ENCODE measurements at places on chromosomes 1 and 21. TPM values are rescaled to one million over a fixed set of nuclear protein-coding genes. Genes with fewer than 3 reads are reported as not detected.

Gene TRIM17
- 1.1 TPM for polyA plus RNA-seq

DNA sequence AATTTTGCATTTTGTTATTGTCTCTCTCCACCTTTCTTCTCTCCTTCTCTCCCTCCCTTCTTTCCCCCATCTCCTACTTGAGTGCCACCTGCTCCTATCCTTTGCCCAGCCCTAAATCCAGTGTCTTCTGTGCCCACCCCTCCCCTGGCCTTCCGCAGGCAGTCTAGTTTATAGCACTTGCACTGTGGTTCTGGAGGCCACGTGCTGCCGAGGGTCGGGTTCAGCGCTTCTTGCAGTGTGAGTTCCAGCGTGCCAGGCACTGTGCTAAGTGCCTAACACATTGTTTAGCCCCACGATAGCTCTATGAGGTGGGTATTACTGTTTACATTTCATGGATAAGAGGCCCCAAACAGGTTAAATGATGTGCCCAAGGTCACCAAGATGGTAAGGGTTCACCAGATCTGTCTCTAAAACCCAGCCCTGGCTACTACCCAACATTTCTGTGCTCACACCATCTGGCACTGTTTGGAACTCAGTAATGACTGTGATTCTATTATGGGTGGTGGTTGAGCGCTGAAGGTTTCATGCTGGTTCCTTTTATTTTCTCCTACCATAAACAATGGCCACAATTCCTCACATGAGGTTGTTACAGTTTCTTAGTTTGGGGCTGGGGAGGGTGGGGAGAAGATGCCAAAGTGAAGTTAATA is 14.1 kb upstream of the ATP1A4 start:
- DNase-seq, result no peak

- DNase-seq, result no peak
Measured at GRCh38 chr1:98453066-98453465, 208.5 kb upstream of the SNX7 start.

Gene ITGB2
- polyA plus RNA-seq, result 21.0 TPM

Gene OR6K6
- not detected for polyA plus RNA-seq

DNA sequence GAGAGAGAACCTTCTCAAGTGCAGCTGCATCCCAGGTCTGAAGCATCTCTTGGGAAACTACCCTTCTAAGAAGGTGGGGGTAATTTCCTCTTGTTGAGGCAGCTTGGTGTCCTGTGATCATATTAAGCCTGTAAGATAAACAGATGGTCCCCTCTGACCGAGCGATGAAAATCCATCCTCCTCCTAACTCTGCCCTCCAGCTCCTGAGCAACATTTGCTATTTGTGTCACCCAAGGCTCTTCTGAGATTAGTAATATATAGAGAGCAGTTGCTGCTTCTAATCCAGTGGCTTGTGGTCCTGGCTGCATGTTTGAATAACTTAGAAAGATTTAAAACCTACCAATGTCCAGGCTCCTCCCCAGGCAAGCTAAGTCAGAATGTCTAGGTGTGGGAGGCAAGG is 123.7 kb downstream of the DISC1 start:
- DNase-seq, result no peak

Gene CCDC30
- polyA plus RNA-seq, result 2.5 TPM

Gene CXADR
- polyA plus RNA-seq, result 0.63 TPM

Gene FNDC10
- 3.0 TPM for polyA plus RNA-seq

Gene CTBS
- polyA plus RNA-seq, result 5.8 TPM

GRCh38 chr1:233294913-233295236 is 650 bp downstream of the PCNX2 start:
- DNase-seq, result peak; percentile 6

GRCh38 chr1:60598041-60598910 is 484.1 kb upstream of the NFIA start:
- no peak for DNase-seq

- peak; percentile 63 for DNase-seq
Measured at GRCh38 chr1:245301162-245301580, 146.4 kb downstream of the KIF26B start.

DNA sequence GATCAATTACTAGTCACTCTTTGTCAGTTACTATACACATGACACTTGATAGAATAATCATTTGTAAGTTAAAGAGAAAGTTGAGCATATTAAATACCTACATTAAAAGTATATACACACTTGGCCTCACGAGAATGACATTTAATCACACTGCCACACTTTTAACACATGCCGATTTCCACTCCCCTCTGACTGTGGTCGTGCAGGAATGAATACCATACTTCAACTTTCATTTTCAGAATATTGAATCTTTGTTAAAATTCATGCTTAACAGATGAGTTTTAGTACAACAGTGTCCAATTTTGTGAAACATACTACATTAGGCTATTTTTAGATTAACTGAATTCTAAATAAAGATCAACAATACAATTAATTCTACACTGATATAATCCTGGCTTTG is 78.2 kb upstream of the SDC3 start:
- no peak for DNase-seq

Gene TPM3
- 319 TPM for polyA plus RNA-seq

GRCh38 chr1:87197156-87197555 is 131.5 kb upstream of the LMO4 start:
- DNase-seq, result no peak

DNA sequence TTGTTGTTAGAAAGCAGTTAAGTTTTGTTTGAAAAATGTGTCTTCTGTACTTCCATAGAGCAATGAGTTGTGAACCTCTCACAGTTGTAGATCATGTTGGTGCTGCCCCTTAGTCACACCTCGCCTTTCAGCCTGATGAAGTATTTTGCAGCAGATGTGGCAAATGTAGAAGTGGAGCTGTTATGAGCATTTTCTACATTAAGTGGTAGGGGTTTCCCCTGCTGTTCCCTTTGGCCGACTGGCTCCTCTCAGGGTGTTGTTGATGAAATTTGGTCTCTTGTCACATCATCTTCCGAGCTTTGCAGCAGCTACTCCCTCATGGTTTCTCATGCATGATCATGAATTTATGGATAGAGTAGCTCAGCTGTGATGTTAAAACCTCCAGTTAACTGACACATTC is 33.6 kb upstream of the DENND1B start:
- no peak for DNase-seq

- DNase-seq, result no peak
Measured at GRCh38 chr1:169957884-169958283, 64.2 kb upstream of the SCYL3 start.

Gene OR6N1
- polyA plus RNA-seq, result not detected

GRCh38 chr1:89802051-89802450 is 18.8 kb upstream of the LRRC8D start:
- DNase-seq, result peak; percentile 33

GRCh38 chr21:25701529-25701928 is 33.2 kb downstream of the ATP5PF start:
- no peak for DNase-seq

Gene CA6
- polyA plus RNA-seq, result not detected

DNA sequence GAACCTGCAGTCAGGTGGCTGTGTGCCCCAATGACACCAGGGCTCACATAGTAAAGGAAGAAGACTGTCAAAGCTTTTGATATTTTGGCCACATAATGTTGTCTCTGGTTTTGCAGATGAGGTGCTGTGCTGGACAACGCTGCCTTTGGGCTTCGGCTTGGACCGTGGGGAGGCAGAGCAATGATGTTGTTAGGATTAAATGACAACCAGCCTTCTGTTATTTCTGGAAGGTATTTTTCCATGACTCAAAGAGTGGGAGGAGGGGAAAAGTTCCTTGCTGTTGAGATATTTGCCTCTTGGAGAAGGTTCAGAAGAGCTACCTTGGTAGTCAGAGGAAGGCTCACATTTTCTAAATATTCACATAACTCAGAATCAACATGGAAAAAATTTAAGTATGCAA is 187.3 kb upstream of the GALNT2 start:
- no peak for DNase-seq

DNA sequence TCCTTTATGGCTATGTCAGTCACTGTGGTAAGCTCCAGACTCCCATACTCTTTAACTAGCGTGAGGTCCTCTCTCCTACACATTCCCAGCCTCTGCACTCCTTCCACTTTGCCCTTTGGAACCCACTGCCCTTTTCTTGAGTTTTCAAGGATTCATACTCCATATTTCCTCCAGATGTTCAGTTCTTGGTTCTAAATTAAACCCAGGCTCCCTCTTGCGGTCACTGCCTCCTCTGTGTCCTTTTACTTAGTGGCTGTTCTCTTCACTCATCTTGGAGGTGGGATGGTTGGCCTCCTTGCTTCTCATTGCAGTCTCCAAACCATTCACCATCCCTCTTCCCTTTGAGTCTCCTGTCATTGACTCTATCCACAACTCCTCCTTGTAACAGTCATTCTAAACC is 208.1 kb downstream of the TGFB2 start:
- DNase-seq, result no peak

DNA sequence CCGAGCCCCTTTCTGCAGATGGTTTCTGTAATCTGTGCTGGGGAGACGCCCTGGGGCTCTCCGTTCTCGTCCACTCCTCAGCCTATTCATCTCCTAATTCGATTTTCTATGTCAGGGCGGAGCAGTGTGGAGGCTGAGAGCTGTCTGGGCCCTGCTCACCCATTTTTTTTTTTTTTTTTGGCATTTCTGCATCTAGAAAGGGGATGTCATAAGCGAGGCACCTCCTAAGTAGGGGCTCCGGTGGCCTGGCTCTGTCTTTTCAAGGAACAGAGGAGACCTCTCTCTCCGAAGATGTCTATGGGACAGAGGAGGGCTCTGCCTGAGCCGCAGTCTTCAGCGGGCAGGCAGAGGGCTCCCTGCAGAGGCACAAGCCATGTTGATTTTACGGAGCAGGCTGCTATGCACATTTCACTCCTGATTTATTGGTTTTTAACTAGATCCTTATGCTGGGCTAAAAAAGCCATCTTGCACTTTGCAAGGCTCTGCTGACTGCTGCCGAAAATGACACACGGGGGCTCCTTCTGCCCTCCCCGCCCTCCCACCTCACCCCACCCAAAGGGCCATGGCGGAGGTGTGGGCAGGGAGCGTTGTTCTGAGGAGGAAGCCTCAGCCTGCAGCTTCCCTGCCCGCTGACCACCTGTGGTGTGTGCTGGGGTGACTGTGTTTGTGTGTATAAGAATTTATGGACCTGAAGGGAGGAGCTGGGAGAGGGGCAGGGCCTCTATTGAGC is 71.0 kb downstream of the FOXD2 start:
- peak; percentile 29 for DNase-seq

DNA sequence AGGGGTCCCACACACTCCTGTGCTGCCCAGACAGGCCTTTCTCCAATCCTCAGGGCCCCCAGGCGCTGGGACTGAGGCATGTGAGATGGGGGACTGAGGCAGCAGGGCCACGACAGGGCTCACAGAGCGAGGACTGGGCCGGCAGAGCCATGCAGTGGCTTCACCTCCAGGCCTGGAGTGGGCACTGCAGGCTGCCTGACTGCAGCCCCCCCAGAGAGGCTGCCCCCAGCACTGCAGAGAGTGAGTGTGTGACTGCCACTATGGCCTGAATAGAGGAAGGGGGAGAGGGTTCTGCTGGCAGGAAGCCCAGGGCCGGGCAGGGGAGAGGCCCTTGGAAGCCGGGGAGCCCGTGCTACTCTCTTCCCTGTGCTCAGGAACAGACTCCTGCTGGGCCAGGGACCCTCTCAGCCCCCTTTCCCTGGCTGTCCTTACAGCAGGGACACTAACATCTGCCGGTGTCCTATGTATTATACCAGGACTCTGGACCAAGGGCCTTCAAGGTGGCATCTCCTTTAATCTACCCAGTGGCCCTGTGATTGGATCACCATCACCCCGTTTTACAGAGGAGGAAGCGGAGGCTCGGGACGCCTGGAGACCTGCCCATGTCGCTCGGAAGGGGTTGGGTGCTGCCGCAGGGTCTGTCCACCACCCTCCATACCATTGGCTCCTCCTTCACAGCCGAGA is 20.2 kb upstream of the PLEKHG5 start:
- no peak for DNase-seq

Gene AADACL3
- polyA plus RNA-seq, result not detected

DNA sequence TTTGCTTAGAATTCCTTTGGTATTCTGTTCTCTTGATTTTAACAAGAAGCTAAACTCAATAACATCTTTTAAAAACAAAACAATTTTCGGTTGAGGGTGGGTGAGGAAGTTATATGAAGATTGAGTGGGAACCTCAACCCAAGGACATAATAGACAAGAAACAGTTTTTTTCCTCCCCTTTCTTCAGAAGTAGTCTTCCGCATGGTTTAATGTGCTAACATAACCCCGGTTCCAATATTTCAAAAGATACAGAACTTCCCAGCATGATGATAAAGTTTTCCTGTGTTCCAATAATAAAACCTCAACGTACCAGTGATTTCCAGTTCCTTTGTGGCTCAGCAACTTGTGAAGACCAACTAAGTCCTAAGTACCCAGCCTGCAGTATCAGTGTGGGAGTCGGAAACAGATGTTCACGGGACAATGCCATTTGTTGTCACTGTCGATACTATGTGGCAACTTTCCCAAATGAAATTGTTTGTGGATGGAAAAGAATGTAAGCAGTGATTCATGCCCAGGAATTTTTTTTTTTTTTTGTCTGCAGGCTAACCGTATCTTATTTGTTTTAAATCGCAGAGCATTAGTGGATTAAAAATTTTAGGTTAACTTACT is 48.5 kb downstream of the NR5A2 start:
- peak; percentile 26 for DNase-seq

Gene PTPN7
- 1.1 TPM for polyA plus RNA-seq

Gene SVBP
- polyA plus RNA-seq, result 48.6 TPM

DNA sequence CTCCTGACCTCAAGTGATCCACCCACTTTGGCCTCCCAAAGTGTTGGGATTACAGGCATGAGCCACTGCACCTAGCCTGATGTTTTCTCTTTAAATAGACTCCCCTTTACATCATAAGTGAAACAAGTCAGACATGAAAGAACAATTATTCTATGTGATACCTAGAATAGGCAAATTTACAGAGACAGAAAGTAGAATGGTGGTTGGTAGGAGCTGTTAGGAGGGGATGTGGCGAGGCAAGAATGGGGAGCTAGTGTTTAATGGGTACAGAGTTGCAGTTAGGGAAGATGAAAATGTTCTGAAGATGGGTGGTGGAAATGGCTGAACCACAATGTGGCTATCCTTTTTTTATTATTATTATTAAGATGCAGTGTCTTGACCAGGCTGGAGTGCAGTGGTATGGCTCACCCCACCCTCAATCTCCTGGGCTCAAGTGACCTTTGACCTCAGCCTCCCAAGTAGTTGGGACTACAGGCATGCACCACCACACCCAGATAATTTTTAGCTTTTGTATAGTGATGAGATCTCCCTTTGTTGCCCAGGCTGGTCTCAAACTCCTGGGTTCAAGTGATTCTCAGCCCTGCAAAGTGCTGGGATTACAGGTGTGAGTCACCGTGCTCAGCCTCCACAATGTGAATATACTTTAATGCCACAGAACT is 28.4 kb downstream of the ELF3 start:
- no peak for DNase-seq

GRCh38 chr1:145886390-145886789 is 724 bp upstream of the ANKRD35 start:
- peak; percentile 23 for DNase-seq

DNA sequence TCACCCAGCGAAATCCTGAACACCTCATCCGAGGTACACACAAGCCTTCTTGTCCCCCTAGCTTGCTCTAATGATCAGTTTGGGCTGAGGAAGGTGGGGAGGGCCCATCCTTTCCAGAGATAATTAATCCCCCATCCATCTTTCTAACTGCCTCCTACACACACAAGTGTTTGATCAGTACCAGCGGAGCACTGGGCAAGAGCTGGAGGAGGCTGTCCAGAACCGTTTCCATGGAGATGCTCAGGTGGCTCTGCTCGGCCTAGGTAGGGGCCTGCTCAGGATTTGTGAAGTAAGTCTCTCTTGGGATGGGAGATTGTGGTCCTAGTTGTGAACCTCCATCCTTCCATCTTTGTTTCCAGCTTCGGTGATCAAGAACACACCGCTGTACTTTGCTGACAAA is 5.8 kb downstream of the ANXA9 start:
- DNase-seq, result no peak

All from hindlimb muscle (tissue), 1 donor.